ENCODE measurements at places on chromosomes 6 and 20.
A peak's percentile ranks its signal among the peaks of the same experiment; 100 is the strongest.

- no peak for DNase-seq
These were observed 216.4 kb downstream of the ANKRD60 start for GRCh38 chr20:58011947-58012610.

- no peak for DNase-seq
These were observed 44.4 kb downstream of the RNF144B start for GRCh38 chr6:18431581-18431980.

GRCh38 chr6:20203561-20204511, 8.4 kb downstream of the MBOAT1 start:
- DNase-seq, result no peak

DNA sequence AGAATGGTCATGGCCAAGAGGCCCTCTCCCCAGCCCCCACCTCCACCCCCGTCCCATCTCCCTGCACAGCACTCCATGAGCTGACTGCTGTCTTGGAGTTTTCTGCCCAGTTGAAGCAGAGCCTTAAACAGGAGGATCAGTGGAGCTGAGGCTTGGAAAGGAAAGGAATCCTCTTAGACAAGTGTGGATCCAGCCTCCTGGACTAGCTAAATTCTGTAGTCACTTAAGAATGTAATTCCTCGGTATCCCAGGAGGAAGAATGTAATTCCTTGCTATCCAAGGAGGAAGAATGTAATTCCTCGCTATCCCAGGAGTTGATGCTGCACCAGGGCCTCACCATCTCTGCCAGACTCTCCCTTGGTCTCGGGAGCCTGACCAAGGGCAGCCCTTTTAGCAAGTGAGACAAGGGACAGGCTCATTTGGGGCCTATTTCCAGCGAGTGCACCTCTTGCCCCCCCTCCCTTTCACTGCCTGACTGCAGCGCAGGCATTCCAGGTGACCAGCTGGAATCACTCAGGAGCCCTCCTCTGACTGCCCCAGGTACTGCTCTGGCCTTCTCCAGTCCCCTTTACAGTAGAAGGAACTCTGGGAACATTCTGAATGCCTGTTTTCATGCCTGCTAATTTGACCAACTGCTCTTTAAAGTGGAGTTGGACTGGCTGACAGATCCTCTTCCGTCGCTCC, 76.2 kb downstream of the TCP11 start:
- no peak for DNase-seq

- no peak for DNase-seq
These were observed 10.6 kb downstream of the PDYN start for GRCh38 chr20:1983301-1983700.

DNA sequence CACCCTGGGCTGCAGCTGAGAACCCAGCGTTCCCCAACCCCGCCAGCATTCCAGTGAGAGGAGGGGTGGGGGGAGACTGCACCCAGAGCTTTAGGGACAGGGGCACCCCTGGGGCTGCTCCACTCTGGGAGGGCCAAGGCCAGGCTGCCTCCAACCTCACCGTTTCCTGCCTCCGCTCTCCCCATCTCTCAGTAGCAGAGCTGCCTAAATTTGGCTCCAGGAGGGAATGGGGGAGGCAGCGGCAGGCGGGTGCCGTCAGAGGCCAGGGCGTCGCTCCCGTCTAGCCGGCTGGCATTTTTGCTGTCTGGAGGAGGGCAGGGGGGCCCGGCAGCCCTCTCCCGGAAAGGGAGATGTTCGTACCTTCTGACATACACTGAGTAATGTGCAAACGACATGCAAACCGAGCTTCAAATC, 46.6 kb downstream of the NOL4L start:
- DNase-seq, result no peak

DNA sequence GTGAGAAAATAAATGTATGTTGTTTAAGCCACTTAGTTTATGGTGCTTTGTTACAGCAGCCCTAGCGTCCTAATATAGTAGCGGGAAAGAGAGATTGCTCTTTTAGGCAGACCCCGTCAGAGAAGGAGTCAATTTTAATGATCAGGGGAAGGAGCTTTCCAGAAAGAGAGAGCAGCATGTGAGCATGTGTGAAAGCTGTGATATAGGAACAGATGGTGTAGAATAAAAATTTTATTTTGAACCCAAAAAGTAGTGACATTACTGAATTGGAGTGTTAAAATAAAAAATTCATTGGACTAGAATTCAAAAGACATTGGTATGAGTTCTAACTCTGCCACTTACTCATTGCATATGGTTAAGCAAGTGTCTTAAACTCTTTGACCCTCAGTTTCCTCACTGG, 119.8 kb downstream of the PDE7B start:
- no peak for DNase-seq

- DNase-seq, result peak; percentile 80
These were observed at the start of gene CTSZ for GRCh38 chr20:59006864-59007664. TSS of gene CTSZ (minus strand) at chr20:59007254. CDS start at chr20:59007128, 126 bp downstream.

GRCh38 chr6:15038013-15038791, 207.7 kb upstream of the JARID2 start:
- DNase-seq, result no peak

DNA sequence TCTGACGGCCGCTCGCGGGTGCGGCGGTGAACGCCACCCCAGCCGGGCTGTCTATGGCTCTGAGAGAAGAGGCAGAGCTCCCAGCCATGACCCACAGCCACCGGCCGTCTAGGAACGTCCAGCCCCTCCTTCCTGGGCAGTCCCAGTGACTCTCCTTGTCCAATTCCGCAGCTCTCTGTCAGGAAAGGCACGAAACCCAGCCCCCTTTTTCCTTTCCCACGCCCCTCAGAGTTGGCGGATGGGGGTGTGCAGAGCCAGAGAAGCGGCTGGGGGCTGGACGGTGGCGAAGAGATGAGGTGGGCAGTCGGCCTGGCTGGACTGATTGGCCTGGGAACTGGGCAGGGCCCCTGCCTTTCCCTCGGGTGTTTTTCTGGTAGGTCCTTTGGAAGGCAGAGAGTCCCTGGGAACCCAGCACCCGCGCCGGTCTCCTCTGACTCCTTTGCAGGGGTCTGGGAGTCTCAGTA, 1.5 kb downstream of the EBF4 start:
- no peak for DNase-seq

DNA sequence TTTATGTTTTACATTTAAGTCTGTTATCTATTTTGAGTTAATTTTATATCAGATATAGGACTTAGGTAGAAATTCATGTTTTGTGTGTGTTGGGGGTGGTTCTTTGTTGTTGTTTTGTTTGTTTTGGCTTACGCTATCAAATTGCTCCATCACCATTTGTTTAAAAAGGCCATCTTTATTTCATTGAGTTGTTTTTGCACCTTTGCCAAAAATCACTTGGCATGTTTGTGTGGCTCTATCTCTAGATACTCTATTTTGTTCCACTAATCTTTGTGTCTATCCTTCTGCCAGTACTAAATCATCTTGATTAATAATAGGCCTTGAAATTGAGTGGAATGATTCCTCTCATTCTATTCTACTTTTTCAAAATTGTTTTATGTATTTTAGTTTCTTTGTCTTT, 7.4 kb downstream of the CYP39A1 start:
- no peak for DNase-seq

GRCh38 chr20:38725931-38726803, 1.9 kb downstream of the SLC32A1 start:
- DNase-seq, result peak; percentile 44

DNA sequence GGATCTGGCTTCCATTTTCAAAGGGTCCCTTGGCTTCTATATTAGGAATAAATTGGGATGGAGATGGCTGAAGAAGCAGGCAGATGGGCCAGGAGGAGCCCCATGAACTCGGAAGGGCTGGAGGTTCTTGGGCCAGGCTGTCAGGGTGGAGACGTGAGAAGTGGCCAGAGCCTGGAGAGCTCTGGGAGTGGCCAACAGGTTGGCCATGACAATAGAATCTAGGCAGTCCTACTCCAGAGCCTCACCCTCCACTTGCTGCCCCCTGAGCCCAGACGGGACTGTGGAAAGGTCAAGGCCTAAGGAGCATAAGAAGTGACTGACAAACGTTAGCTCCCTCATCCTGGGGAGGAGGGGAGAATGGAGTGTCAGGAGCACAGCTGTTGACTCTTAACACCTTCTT, 62.1 kb downstream of the STK35 start:
- no peak for DNase-seq

DNA sequence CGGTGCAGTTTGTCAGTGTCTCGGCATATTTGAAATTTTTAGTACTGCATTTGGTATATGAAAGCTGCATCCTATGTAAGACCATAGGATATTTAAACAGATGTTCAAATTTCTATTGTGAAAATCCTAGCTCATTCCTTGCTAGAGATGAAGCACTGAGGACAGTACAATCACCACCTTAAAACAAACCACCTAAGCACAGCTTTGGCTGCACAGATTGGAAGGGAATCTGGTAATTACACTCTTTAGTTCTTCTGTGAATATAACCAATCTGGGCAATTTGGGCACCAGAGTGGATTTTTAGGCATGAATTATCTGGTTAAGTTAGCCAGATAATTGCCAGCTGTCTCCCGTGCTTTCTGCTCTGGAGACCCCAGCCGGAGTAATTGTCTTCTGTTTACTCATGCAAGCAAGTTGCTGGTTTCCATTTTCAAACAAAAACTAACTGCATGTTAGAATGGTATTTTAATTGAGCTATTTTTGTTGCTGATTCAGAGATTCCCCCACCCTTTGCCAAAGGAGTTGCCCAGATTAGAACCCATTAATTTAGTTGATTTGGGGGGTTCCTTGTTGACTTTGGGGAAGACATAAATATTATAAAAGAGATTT, 36.9 kb downstream of the E2F3 start:
- no peak for DNase-seq

DNA sequence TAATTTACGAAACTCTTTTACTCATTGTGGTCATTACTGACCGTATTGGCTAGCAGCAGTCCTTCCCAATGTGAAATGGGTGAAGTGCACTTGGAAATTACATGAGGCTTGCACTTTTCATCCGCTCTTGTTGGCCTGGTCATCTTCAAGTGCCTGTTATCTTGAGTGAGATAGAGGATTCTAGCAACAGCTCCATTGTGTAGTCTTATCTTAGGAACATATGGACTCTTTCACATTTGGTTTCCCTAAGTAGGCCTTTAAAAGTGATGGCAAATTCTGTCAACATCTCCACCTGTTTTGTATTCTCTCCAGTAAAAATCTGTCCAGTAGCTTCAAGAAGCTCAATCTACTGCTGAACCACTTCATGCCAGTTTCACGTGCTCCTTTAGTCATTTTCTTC, 114.8 kb upstream of the MARCKS start:
- no peak for DNase-seq

DNA sequence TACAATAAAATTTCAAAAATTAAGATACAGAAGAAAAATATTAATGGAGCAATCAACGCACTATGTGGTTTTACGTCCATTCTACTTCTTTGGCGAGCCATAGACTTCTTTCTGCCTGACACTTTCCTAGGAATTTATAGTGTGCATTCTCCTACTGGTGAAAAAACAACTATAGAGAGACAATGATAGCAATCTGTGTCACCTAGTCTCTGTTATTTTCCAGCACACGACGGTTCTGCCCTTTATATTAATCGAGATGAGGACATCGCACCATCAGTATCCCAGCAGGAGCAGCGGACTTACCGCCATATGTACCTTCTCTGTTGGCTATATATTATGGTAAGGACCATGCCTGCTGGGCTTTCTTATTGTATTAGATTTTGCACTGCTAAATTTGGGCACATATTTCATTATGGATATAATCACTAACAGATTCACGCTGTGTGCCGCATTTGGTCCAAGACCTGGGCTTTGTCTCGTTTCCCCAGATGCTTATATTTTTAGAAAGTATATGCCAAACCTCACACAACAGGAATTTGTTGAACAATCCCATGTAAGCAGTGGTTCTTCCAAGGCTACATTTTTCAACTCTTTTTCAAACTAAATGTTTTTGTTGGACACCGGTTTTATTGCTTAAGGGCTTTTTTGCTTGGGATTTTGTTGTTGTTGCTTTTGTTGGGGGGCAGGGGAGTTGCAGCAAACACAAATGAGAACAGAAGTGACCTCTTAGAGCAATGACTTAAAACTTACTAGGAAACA, 166.4 kb downstream of the ADAT2 start:
- DNase-seq, result no peak

- no peak for DNase-seq
These were observed 14.7 kb downstream of the SLC13A3 start for GRCh38 chr20:46636514-46636913.

GRCh38 chr20:49343246-49343645, 65.4 kb upstream of the ZNFX1 start:
- no peak for DNase-seq

DNA sequence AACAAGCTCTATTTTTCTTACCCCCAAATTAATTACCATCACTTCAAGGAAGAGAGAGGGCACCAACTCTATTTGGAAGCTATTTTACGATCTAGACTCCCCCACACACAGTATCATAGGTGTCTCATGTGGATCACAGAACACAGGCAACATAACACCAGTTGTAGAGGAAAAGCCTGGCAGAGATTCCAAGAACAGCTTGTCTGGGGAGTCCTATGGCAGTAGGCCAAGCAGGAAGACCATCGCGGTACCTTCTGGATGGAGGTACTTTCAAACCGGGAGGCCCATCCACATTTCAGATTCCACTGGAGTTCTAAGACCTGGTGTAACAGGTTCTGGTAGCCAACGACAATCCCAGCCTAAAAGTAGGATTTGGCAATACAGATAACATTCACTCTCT, 37.6 kb upstream of the SPDEF start:
- no peak for DNase-seq

DNA sequence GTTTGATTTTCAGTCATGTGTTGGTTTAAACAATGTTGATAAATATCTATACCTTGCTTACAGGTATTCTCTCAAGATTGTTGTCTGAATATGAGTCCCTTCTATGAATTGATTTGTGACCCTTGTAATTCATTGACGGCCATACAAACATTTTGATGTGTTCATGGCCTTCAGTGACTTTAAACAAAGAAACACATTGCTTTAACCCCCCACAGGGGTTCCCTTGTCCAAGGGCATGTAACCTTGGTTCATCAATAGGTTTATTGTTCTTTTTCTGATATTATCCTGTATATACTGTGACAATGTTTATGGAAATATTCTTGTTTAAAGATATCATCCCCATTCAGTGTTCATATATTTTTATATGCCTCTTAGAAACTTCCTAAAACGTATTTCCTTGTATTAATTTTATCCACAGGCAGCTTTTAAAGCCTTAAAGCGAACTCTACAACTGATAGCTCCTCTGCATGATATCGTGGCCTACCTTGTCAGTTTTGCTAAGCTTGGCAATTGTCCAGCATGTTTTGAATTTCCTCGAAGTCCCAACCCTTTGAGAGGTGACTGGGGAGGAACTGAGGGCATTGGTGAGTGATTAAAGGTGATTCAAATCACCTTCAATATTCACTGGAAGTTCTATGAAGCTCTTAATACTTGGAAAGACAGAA, 87.0 kb downstream of the CD164 start:
- DNase-seq, result no peak

DNA sequence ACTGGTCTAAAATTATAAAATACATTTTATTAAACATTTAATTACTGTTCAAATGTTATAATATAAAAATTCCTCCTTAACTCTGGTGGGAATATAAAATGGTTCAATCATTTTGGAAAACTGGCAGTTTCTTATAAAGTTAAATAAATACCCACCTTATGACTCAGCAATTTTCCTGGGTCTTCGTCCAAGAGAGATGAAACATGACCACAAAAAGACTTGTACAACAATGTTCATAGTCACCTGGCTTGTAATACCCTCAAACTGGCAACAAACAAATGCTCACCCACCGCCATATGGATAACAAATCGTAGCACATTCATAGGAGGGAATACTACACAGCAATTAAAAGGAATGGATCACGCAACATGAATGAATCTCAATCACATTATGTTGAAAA, 66.0 kb upstream of the RIN2 start:
- no peak for DNase-seq

All from GM12865 (cell line).